ENCODE measurements at places on chromosomes 11 and 22.

DNA sequence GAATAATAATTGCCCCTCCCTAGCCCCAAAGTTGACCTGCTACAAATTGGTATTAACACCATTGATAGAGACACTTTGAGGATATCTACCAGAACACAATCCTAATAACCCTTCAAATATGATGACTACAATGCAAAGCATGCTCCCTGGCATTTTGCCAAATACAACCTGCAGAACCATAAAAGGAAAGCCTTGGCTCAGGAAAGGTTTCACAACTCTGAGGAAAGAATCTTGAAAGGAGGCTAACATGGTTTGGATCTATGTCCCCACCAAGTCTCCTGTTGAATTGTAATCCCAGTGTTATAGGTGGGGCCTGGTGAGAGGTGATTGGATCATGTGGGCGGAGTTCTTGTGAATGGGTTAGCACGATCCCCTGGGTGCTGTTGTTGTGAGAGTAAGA, 140.4 kb upstream of the ARHGAP42 start:
- no peak for DNase-seq

DNA sequence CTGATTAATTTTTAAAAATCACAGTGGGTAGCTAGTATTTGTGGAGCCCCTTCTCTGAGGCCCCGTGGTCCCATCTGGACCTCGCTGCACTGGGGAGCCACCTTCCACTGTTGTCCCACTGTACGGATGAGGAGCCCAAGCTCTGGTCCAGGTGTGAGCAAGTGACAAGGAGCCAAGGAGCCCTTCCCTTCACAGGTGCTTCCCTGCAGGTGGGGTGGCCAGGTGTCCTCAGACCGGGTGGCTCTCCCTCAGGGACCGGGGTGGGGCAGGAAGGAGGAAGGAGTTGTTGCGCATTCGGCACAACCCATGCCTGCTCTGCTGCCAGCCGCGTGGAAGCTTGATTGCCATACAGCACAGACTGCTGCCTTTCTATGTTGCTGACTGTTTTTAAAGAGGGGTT, 10.4 kb upstream of the SEPTIN5 start:
- no peak for DNase-seq

DNA sequence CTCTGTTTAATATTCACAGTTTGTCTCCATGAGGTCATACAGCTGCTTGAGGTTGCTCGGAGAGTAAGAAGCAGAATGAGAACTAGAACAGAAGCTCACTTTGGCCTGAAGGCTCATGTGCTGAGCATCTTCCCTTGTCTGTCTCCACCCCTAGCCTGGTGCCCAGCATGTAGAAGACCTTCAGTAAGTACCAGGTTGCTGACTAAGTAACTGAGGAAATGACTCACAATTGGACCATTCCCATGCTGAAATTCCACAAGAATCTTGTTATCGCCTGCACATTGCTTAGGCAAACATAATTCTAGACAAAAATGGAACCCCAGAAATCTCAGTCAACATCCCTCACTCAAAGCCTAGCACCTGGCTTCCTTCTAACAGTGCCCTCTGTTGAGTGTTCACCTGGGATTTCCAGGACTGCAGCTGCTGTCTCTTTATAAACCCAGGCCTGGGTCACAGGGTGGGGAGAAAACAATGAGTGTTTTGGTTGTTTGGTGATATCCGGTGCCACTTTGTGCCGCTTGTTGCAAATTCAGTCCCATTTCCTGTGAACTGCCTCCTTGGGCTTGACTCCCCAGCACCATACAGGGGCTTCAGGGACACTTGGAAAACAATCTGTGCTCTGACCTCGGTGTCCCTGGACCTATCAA, 406.8 kb downstream of the ETS1 start:
- no peak for DNase-seq

DNA sequence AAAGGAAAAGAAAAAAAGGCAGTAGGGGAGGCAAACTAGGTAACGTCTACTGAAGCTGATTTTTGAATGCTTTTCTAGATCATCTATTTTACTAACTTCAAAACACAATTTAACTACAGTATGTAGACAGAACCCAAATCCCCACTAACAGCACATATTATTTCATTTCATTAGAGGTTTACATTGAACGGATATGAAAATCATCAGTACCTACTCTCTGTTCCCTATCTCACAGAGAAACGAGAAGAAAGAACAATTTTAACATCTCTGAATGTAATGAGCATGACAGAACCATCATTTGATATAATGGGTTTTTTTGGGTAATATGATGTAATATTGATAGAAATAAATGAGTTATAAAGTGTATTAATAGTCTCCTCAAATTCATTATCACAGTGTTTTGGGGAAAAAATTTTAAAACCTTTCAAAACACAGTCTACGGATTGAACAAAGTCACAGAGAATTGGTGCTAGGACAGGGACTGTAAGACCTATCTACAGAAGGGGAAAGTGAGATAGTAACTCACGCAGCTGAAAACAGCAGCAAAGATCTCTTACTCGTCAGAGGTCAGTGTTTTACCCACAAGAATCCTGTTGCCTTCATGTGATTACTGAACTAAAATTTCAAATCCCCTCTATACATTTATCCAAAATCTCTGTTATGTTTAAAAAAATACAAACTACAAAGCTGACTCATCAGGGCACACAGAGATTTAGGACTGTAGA, 77.3 kb downstream of the ZBTB44 start:
- no peak for DNase-seq

DNA sequence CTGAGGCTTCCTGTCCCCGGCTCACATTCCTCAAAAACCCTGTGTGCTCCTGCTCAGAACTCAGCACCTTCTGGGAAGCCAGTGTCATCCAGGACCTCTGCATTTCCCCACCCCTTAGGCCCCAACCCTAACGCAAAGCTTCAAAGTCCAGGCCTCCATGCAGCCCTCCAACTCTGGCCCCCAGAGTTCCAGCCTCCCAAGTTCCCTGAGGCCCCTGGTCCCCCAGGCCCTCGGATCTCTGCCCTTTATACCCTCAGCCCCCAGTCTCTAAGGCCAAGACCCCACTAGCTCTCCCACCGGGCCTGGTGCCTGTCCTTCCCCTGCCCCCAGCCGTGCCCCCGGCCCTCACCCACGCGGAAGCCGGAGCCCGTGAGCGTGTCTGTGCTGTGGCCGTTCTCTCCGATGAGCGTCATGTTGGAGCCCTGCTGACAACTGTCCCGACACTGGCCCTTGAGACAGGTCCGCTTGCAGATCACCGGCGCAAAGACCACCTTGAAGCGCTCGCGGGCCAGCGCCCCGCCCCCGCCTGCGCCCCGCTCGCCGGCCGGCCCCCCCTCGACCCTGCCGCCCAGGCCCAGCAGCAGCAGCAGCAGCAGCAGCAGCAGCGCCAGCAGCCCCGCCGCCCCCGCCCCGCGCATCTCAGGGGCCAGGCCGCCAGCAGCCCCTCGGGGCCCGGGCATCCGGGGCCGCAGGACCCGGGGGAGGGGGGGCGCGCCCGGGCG, 718 bp downstream of the LTBP3 start:
- DNase-seq = no peak

DNA sequence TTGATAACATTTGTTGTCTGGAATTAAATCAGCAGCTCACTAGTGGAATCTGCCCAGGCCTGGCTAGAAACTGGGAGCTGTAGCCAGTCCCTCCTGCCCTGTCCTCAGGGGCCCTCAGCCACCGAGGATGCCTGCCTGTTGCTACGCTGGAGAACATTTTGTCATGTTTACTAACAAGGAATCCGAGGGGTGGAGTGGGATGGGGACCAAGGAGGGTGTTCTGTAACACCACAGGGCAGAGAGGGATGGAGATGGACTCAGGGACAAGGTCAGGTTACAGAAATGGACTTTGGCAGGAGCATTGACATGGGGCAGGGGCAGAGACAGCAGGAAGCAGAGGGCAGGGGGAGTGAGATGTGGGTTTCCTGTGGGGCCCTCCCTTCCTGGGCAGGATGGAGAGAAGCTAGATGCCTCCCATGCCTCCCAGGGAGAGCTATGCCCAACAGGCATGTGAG, 45.8 kb upstream of the AMPD3 start:
- no peak for DNase-seq

DNA sequence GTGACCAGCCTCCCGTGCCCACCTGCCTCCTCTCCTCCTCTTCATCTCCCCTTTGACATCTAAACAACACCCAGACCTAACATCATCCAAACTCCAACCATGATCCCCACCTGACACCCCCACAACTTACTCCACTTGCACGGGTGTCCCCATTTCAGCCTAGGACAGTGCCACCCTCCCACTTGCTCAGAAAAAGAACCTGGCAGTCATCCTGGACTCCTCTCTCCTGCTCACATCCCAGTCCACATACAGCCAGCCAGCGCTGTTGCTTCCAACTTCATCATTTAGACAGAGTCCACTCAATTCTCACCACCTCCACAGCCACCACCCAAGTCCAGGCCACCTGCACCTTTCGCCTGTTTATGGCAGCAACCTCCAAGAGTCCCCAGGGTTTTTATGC, 485.7 kb downstream of the MN1 start:
- no peak for DNase-seq

DNA sequence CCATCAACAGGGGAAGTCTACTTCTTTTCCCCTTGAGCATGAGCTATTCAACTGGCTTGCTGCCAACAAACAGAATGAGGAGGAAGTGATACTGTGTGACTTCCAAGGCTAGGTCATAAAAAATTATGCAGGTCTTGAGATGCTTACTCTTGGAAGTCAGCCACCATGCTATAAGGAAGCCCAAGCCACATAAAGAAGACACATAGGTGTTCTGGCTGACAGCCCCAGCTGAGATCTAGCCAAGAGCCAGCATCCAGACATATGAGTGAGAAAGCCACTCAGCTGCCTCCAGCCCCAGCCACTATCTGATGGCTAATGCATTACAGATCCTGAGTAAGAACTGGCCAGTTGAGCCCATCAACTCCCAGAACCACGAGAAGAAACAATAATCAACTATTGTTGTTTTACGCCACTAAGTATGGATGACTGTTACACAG, 31.0 kb upstream of the PPP2R1B start:
- DNase-seq = no peak

- no peak for DNase-seq
Observed at GRCh38 chr11:83222499-83222898, 29.0 kb downstream of the ANKRD42 start.

- no peak for DNase-seq
Observed at GRCh38 chr11:64593156-64594105, 2.4 kb downstream of the SLC22A12 start.

GRCh38 chr11:1879342-1879940, 12.3 kb downstream of the PRR33 start:
- no peak for DNase-seq

- peak; percentile 45 for DNase-seq
Observed at GRCh38 chr22:33018232-33018864, 39.8 kb downstream of the SYN3 start.

- DNase-seq = no peak
Observed at GRCh38 chr11:65945430-65945911, at the start of gene TSGA10IP. Gene TSGA10IP, plus strand, starts transcription at chr11:65945480. Its CDS starts 196 bp downstream, at chr11:65945676.

DNA sequence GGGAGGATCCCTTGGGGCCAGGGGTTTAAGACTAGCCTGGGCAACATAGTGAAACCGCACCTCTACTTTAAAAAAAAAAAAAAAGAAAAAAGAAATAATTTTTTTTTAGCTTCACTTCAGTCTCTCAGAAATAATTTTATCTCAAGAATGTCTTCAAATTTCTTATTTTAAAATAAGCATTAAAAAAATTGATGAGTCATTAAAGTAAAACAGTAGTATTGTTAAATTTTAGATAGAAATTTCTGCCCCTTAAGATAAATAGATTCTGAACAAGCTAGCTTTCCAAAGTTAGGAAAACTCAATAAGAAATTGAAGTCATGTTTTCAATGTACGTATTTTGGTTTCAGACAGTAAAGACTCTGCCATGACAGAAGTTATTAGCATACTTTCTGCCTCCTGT, 7.7 kb upstream of the PACS1 start:
- no peak for DNase-seq

DNA sequence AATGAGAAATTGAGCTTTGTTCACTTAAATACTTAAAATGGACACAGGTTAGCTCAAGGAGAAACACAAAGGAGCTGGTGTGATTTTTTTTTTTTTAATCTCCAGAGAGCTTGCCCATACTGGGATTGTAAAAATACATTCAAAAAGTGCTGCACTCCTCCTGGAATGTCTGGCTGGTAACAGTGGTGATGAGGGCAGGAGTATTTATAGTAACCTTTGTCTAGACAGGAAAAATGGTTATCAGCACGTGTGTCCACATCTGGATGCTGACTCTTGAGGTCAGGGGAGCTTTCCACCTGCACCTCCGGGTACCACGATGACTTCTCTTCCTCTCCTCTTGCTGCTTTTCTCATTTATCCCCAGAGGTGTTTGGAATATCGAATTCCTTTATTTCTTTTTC, 30.1 kb downstream of the EXT2 start:
- DNase-seq = no peak

- no peak for DNase-seq
Observed at GRCh38 chr11:87284306-87284705, 246.6 kb downstream of the TMEM135 start.

- no peak for DNase-seq
Observed at GRCh38 chr11:109037856-109038780, 373.2 kb downstream of the DDX10 start.

GRCh38 chr11:15641271-15642045, 526.7 kb downstream of the INSC start:
- peak; percentile 16 for DNase-seq

- no peak for DNase-seq
Observed at GRCh38 chr11:2428322-2428795, 16.0 kb downstream of the TRPM5 start.

DNA sequence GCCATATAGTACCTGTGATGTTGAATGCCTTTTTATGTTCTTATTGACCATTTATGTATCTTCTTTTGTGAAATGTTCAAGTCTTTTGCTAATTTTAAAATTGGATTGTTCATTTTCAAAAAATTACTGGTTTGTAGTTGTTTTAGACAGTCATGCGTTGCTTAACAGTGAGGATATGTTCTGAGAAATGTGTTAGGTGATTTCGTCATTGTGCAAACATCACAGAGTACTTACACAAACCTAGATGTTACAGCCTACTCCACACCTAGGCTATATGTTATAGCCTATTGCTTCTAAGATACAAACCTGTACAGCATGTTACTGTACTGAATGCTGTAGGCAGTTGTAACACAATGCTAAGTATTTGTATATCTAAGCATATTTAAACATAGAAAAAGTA, 32.5 kb downstream of the PDE3B start:
- DNase-seq = no peak

DNA sequence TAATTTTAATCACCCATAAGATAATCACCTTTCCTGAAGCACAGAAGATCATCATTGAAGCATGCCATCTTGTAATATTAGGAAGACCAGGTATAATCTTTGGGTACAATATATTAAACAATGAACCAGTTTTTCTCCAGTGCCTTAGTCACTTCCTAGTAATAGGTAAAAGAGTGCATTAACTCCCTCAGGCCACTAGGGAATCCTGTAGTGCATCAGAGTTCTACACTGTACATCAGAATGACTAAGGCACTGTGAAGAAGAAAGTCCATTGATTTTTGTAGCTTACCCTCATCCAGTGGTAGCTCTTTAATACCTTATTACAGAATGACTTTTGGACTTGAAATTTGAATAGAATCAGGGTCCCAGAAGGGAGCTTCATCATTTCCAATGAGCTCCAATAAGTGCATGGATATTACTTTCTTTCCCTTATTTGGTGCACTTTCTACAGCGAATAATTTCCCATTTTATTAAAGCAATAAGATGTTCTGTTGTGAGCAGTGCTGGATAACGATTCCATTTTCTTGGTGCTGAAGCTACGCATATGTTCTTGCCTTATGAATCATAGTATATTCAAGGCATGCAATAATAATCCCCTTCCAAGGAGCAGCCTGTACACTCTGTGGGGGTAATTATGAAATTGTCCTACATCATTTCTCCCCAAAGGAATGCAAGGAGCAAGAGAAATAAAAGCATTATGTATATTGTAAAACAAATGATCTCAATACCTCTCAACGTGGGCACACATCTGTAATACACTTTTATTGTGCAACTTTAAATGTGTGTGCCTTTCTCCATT, 4.7 kb downstream of the C11orf87 start:
- no peak for DNase-seq
